ENCODE measurements at places on chromosomes 1 and 21. TPM values are rescaled to one million over a fixed set of nuclear protein-coding genes. Genes with fewer than 3 reads are reported as not detected.

SERPINC1 gene
- total RNA-seq, result not detected

DNA sequence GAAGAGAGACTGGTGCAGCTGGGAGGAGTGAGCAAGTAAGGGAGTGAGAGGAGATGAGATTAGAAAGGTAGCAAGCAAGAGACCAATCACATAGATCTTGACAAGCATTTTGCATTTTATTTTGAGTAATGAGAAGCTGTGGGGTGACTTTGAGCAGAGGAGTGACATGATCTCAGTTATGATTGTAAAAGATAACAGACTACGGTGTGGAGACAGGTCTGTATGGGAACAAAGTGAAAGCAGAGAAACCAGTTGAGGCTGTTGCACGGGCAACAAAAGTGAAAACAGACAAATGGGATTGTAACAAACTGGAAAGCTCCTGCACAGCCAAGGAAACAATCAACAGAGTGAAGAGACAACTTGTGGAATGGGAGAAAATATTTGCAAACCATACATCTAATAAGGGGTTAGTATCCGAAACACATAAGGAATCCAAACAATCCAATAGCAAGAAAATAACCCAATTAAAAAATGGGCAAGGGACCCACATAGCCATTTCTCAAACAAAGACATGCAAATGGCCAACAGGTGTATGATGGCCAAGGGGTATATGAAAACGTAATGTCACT lies 68.4 kb downstream of the SNRPE start:
- no peak overlapping the region for H3K27ac ChIP-seq
- no peaks in the 10 kb centered on the region for H3K36me3 ChIP-seq
- DNase-seq, result no peak
- no peak overlapping the region for H3K4me3 ChIP-seq

GRCh38 chr1:87478231-87478630 lies 149.6 kb downstream of the LMO4 start:
- DNase-seq, result no peak
- H3K4me3 ChIP-seq, result no peak overlapping the region
- no peaks in the 10 kb centered on the region for H3K36me3 ChIP-seq
- H3K4me1 ChIP-seq, result peaks cover 6% of the 10 kb centered on the region

DUSP10 gene
- total RNA-seq, result 1.6 TPM

DNA sequence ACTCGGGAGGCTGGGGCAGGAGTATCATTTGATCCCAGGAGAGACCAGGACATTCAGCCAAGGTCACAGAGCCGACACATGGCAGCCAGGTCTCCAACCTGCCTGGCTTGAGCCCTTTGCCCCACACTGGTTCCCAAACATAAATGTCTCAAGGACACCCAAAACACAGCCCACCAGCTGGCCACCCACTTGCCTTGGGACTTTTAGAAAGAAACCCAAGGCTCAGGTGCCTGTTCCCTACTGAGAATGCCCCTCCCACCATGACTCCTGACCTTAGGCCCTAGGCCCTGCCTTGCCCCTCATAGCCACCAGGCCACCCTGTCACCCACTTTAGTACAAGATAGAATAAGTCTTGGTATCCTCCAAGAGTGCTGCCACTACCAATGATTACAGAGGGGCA lies 41.9 kb upstream of the LRP8 start:
- H3K27me3 ChIP-seq, result no peaks in the 10 kb centered on the region
- H3K4me1 ChIP-seq, result no peaks in the 10 kb centered on the region
- H3K36me3 ChIP-seq, result no peaks in the 10 kb centered on the region
- no peak overlapping the region for H3K27ac ChIP-seq

- no peak for DNase-seq
- no peaks in the 10 kb centered on the region for H3K36me3 ChIP-seq
- H3K27ac ChIP-seq, result no peak overlapping the region
- no peak overlapping the region for H3K4me3 ChIP-seq
- H3K4me1 ChIP-seq, result peaks cover 37% of the 10 kb centered on the region
- H3K27me3 ChIP-seq, result no peaks in the 10 kb centered on the region
These were observed 52.2 kb downstream of the RERE start for GRCh38 chr1:8765198-8765597.

GIPC2 gene
- not detected for total RNA-seq

CGN gene
- 7.2 TPM for total RNA-seq

FCGR3B gene
- total RNA-seq, result not detected

UBL4B gene
- total RNA-seq, result not detected

CYYR1 gene
- total RNA-seq, result 18.2 TPM

DNA sequence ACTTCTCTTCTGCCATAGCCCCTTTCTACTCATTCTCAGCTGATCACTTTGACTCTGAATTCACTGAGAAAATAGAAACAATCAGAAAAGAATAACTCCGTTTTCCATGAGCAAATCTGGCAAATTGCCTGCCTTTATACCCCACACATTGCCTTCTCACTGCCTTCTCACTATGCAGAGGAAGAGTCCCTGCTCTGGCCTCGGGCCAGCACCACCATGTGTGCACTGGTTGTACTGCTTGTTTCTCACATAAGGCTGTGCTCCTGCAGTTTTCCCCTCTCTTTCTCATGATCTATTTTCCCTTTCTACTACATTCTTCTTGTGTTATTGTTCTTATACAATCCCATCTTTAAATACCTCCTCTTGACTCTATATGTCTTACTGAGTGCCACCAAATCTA lies 2.3 kb upstream of the HMGCS2 start:
- no peak overlapping the region for H3K27ac ChIP-seq
- H3K4me1 ChIP-seq, result peaks cover 6% of the 10 kb centered on the region
- H3K36me3 ChIP-seq, result no peaks in the 10 kb centered on the region
- H3K4me3 ChIP-seq, result no peak overlapping the region

DNA sequence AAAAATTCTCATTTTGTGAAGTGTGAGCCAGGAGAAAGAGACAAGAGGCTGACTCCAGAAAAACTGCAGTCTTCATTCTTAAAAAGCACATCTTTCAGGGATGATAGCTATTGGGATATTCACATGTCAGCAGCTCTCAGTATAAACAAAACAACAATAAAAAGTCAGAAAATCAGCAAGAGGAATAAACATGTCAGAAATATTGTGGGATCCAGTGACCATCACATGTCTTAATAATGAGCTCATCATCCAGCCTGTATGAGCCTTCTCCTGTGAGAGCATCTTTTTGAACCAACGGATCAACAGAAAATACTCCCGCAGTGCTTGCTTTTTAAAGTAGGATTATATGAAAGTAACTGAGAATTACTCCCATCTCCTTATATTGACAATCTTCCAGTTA lies 241.6 kb downstream of the SMYD3 start:
- no peak overlapping the region for H3K4me3 ChIP-seq
- no peaks in the 10 kb centered on the region for H3K36me3 ChIP-seq
- no peaks in the 10 kb centered on the region for H3K27me3 ChIP-seq
- peaks cover 12% of the 10 kb centered on the region for H3K4me1 ChIP-seq
- H3K27ac ChIP-seq, result no peak overlapping the region

ATXN7L2 gene
- 13.2 TPM for total RNA-seq

CYP4Z1 gene
- not detected for total RNA-seq

GRCh38 chr1:82398357-82398756 lies 597.6 kb downstream of the ADGRL2 start:
- H3K36me3 ChIP-seq, result no peaks in the 10 kb centered on the region
- no peak overlapping the region for H3K27ac ChIP-seq
- DNase-seq, result no peak
- H3K27me3 ChIP-seq, result no peaks in the 10 kb centered on the region

LRRC71 gene
- not detected for total RNA-seq

GRCh38 chr21:45379901-45380330 lies 25.0 kb upstream of the COL18A1 start:
- H3K27ac ChIP-seq, result no peak overlapping the region
- H3K36me3 ChIP-seq, result no peaks in the 10 kb centered on the region
- peaks cover 37% of the 10 kb centered on the region for H3K27me3 ChIP-seq
- H3K4me3 ChIP-seq, result no peak overlapping the region
- no peak for DNase-seq

C1orf87 gene
- total RNA-seq, result not detected

FAM177B gene
- total RNA-seq, result not detected

KCNK2 gene
- 5.0 TPM for total RNA-seq

GRCh38 chr1:43968348-43968948 lies 1.4 kb upstream of the DPH2 start:
- H3K27ac ChIP-seq, result no peak overlapping the region
- DNase-seq, result peak; percentile 57
- peak overlapping the region; percentile 58 for H3K4me3 ChIP-seq
- H3K36me3 ChIP-seq, result no peaks in the 10 kb centered on the region
- no peaks in the 10 kb centered on the region for H3K27me3 ChIP-seq

DNA sequence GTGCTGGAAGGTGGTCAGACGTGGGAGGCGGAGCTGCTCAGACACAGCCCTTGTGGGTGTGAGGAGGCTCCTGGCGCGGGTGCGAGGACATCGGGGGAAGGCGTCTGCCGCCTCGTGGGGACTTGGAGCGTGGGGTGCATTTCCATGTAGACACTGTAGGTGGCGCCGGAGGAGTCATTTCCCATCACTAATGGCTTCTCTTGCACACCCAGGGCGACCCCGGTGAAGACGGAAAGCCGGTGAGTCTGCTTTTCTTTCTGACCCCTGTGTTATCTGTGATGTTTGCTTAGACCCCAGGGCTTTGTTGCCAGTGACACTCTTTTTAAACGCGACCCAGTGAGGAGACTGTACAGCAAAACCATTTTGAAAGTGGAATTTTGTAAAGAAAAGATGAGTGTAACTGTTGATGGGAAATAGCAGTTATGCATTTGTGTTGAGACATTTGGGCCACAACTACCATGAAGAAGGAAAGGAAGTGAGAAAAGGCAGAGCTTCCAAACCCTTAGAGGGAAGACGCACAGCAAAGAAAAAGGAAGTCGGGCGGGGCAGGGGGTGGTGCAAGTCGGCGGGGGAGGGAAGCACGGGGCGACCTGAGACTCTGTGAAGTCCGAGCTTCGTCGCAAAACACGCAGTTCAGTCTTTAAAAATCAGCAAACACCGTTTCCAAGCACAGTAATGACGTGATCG lies 64.0 kb downstream of the SLC19A1 start:
- no peak overlapping the region for H3K27ac ChIP-seq
- no peak overlapping the region for H3K4me3 ChIP-seq
- DNase-seq, result peak; percentile 78
- H3K4me1 ChIP-seq, result peaks cover 16% of the 10 kb centered on the region

COL24A1 gene
- 0.20 TPM for total RNA-seq

GRCh38 chr1:60596791-60597750 lies 485.3 kb upstream of the NFIA start:
- no peaks in the 10 kb centered on the region for H3K4me1 ChIP-seq
- peaks cover 9% of the 10 kb centered on the region for H3K36me3 ChIP-seq
- no peaks in the 10 kb centered on the region for H3K27me3 ChIP-seq
- H3K27ac ChIP-seq, result no peak overlapping the region
- no peak overlapping the region for H3K4me3 ChIP-seq

Measured in neural crest cell (in vitro differentiated cells).